CD8-positive, alpha-beta memory T cell (primary cell): ENCODE measurements at places on chromosomes 1 and 21.

GRCh38 chr1:53811414-53811851 is 26.7 kb downstream of the NDC1 start:
- no peak for DNase-seq

GRCh38 chr1:82073071-82073470 is 272.3 kb downstream of the ADGRL2 start:
- no peak for DNase-seq

DNA sequence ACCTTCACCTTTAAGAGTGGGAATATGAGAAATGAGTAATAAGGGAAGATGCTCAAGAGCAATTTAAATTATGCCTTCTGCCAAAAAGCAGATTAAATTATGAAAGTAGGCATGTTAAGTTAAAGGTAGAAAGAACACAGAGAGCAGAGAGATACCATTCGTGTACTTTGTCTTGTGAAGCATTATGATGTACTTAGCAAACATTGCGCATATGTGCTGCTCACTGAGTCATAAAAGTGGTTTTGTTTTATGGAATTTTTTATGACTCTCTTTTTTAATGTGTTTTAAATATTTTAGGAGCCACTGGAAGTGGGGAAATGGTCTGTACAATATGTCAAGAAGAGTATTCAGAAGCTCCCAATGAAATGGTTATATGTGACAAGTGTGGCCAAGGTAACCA is 35.3 kb downstream of the MTF2 start:
- DNase-seq, result no peak

GRCh38 chr1:12554521-12555305 is 63.3 kb downstream of the DHRS3 start:
- DNase-seq, result no peak

- no peak for DNase-seq
Observed at GRCh38 chr21:24127651-24128050, 1479.6 kb downstream of the MRPL39 start.

DNA sequence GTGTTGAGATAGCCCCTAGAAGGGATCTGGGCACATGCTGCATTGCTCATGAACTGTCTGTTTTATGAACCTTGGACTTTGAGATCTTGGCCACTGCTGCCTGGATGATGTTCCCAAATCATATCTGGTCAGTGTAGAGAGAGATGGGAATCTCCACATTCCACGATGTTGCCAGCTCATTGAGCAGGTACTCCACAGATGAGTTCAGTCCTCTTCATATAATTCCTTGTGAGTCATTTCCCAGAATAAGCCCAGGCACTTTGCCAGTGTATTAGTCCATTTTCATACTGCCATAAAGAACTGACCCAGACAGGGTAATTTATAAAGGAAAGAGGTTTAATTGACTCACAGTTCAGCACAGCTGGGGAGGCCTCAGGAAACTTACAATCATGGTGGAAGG is 254.0 kb upstream of the RUNX1 start:
- DNase-seq, result no peak

GRCh38 chr1:11645670-11646265 is 8.5 kb downstream of the FBXO2 start:
- DNase-seq, result peak; percentile 63

GRCh38 chr1:33738536-33738935 is 125.3 kb upstream of the HMGB4 start:
- DNase-seq, result no peak

GRCh38 chr1:97870589-97870988 is 50.2 kb downstream of the DPYD start:
- DNase-seq, result no peak

GRCh38 chr1:179883745-179884138 is 1.7 kb downstream of the TOR1AIP1 start:
- peak; percentile 49 for DNase-seq

GRCh38 chr1:226648421-226648820 is 90.7 kb downstream of the ITPKB start:
- DNase-seq, result no peak

DNA sequence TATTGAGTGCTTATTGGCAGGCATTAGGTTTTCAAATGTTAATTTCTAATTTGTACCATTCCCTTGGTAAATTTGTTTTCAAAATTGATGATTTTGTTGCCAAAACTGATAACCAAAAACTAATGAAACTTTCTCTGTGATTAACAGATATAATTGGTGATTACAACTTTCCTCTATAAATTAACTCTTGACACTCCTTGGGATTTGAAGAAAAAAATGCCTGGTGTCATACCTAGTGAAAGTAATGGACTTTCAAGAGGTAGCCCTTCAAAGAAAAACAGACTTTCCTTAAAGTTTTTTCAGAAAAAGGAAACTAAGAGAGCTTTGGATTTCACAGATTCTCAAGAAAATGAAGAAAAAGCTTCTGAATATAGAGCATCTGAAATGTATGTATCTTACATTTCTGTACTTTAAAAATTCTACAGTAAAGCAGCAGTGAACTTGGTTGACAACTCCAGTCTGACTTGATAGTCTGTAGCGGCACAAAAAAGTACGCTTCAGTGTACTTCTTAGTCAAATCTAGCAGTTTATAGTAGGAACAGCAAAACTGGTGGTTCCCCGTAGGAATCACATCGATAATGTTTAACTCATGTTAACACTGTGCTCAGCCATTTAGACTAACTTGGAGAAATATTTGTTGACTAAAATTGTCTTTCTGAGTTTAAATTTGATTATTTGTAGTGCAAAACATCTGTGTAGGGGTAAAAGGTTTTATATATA is 3.0 kb downstream of the USP1 start:
- DNase-seq, result no peak

GRCh38 chr1:208929575-208929974 is 653.9 kb upstream of the CAMK1G start:
- no peak for DNase-seq

GRCh38 chr1:237416924-237417655 is 375.1 kb downstream of the RYR2 start:
- DNase-seq, result no peak

DNA sequence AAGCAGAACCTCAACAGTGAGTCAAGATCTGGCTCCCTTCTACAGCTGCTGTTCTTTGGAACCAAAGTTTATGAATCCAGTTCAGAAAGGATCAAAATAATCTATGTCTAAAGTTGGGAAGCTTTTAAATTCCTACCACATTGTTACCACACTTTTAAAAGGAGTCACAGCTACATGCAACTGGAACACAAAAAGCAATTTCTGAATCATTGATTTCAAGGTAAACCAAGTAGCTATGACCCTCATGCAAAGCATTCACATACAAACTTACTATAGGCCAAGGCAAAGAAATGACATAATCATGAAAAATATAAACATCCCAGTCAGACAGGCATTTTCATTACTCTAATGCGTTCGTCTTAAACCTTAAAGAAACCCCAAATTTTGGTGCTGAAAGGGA is 3.5 kb downstream of the SIPA1L2 start:
- no peak for DNase-seq

DNA sequence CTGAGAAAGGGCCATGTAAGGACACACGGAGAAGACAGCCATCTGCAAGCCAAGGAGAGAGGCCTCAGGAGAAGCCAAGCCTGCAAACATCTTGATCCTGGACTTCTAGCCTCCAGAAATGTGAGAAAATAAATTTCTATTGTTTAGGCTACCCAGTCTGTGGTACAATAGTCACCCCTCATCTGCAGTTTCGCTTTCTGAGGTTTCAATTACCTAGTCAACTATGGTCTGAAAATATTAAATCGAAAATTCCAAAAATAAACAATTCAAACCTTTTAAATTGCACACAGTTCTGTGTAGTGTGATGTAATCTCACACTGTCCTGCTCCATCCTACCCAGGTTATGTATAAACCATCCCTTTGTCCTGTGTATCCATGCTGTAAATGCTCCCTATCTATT is 52.6 kb downstream of the ZNF644 start:
- no peak for DNase-seq

DNA sequence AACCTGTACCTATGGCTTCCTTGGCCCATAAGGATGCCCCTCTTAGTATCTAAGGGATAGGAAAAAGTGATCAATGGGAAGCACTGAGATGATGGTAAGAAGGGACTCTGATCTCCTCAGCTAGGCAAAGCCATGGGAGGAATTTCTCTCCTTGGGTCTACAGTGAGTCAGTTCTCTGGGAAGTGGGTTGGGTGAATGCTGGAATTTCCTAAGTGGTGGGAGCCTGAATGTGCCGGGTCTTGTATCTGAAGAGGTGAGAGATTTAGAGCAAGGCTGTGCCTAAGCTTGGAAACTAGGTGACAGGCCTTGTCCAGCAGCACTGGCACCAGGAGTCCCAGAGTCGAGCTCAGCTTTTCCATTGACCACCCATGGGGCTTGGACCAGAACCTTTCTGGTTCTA is 96.3 kb upstream of the SLC2A1 start:
- DNase-seq, result no peak

DNA sequence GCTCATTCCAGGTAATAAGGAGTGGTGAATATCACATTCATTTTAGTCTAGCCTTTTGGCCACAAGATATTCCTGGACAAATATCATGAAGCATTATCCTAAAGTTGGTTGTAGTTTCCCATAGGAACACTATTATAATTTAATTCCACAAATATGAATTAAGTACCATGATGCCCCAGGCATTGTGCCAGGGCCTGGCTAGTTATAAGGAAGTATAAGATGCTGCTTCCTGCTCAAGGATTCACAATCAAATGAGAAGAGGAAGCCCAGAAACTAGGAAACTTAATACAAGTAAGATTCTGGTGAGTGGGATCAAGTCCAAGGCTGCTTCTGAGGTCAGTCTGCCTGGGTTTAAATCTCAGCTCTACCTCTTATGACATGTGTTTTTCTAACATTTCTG is 30.6 kb upstream of the ZP4 start:
- no peak for DNase-seq

DNA sequence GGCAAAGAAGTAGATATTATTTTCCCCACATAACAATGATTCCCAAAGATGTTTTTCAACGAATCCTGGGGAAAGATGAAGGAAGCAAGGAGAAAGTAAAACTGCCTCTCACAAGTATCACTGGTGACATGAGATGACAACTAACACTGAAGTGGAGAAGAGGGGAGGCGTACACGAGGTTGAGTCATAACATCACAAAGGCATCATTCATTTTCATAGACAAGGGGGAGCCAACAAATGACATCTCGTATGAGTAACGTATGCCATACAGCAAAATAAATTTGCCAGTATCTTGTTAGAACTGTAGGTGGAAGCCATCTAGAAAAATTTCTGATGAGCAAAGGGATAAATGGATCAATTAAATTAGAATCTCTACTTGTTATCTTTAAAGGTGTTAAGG is 56.6 kb downstream of the ATP1B1 start:
- DNase-seq, result no peak

DNA sequence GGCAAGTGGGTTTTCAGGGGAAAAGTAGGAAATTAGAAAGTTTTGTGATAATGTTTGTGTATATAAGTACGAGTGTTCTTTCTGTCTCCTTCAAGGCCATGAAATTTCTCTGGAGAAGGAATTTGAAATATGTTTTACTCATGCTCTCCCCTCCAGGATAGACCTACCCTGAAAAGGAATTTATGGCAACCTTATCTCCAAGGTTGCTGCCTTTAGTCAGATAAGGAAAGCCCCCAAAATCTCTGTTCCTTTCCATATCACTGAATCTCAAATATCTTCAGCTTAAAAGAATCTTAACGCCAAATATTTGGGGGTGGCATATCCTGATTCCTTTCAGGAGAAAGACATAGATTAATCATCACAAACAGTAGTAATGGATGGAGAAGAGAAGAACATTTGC is 499 bp upstream of the C4BPB start:
- no peak for DNase-seq

GRCh38 chr1:116067566-116067890 is 43.7 kb upstream of the MAB21L3 start:
- no peak for DNase-seq

DNA sequence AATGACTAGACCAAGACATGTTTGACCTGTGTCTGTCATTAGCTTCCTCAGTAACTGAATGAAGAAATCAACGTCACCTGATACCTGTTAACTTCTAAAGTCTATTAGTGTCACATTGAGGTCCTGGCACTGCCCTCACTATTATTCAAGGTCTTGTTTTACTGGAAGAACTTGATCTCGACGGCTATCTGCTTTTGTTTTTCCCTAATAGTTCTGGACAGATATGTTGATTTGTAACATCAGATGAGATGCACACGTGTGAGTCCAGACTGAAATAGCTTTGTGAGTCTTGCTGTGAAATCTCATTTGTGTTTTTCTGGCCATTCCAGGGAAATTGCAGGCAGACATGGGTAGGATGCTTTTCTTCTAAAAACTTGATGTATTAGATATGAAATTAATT is 159.2 kb downstream of the RYR2 start:
- no peak for DNase-seq

- DNase-seq, result no peak
Observed at GRCh38 chr21:26528882-26529281, 44.2 kb downstream of the CYYR1 start.

GRCh38 chr1:36982709-36983108 is 51.6 kb downstream of the GRIK3 start:
- DNase-seq, result no peak

GRCh38 chr1:23779826-23780371 is 1.7 kb downstream of the PITHD1 start:
- no peak for DNase-seq

DNA sequence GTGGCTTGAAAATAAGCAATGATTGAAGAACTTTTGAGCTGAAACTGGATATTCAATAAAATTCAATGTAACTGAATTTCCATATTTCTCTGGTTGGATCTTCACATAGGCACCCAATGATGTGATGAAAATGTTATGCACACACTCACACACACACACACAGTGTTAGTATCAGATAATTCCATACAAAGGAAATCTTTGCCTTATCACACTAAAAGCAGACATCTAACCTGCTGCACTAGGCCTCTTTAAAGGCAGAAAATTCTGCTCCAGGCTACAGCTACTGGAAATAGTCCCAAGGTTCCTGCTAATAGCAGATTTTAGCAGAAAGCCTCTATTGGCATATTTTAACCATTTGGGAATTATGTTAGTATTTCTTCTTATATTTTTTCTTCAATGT is 309.6 kb downstream of the COL11A1 start:
- DNase-seq, result no peak

DNA sequence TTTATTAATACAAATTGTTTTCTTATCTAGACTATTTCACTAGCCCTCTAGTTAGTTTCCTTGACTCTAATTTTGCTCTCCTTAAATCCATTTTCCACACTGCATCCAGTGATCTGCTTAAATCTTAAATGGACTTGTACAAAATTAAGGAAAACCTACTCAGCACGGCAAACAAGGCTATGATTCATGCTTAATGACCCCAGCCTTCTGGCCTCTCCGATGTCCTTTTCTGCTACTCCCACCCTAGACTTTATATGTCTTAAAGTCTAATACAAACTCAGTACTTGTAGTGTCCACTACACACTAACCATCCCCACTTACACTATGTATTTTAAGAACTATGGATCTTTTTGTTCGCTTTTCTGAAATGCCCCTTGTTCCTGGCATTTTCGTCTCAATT is 2.2 kb downstream of the TMED5 start:
- no peak for DNase-seq

GRCh38 chr1:87683196-87683956 is 354.7 kb downstream of the LMO4 start:
- no peak for DNase-seq

- no peak for DNase-seq
Observed at GRCh38 chr1:214514032-214514818, 37.2 kb downstream of the PTPN14 start.
